ENCODE measurements at places on chromosomes 12 and 14. TPM values are rescaled to one million over a fixed set of nuclear protein-coding genes. Genes with fewer than 3 reads are reported as not detected.

PRB2 gene
- total RNA-seq, result not detected

CLEC4A gene
- total RNA-seq, result 1.8 TPM

NOS1 gene
- total RNA-seq, result 0.07 TPM

ACSS3 gene
- not detected for total RNA-seq

NELL2 gene
- 82.3 TPM for total RNA-seq

CCDC177 gene
- total RNA-seq, result not detected

ARHGEF40 gene
- total RNA-seq, result 0.23 TPM

PRORP gene
- 51.9 TPM for total RNA-seq

NXPH4 gene
- 0.54 TPM for total RNA-seq

RIMBP2 gene
- total RNA-seq, result not detected

GRCh38 chr12:78343657-78344056 lies 513.0 kb downstream of the NAV3 start:
- DNase-seq, result no peak

DNA sequence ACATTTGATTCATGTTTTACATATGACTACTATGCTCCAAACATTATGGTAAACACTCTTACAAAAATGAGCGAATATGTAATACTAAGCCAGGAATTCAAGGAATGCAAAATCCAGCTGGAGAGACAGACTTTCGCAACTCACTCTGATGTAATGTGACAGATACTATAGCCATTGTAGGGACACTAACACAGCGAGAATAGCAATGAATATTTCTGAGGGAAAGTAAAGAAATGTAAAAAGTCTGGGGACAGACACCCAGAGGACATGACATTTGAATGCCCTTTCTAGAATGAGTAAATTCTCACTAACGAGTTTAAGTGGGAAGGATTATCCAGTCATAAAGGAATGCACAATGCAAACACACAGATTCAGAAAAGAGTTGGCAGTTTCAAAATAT lies 121.9 kb downstream of the PIK3C2G start:
- DNase-seq, result no peak

DNA sequence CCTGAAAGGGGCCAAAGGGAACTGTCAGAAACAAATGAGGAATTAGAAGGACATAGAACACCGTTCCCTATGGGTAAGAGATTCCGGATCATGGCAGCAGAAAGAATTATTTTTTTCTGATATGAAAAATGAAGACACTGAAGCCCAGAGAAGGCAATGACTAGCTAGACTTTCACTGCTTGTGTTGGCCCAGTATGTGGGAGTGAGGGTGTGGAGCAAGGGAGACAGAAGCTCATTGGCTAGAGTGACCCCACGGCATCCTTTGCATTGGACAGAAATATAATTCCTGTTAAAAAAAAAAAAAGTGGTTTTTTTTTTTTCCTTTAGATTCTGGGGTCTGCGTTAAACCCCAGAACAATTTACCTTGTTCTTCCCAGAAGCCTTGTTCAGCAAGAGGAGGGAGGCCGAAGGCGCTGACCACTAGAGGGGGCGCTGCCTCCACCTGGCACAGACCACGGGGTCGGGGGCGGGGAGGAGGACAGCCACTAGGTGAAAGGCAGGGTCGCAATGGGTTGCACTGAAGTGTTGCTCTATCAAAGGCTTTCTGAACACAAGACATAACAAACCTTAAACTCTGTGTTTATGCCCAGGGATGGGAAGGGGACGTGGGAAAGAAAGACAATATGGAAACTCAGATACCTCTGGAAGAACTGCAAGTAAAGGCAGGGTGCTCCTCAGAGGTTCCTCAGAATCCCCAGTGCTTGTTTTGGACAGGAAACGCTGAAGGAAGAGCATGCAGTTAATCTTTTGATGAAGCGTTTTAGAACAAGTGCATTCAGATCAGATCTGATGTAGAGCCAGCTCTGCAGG lies 156.8 kb downstream of the KCNA5 start:
- DNase-seq, result no peak

- peak; percentile 78 for DNase-seq
These were observed 26.6 kb upstream of the KLRB1 start for GRCh38 chr12:9634177-9634803.

- no peak for DNase-seq
These were observed 91.1 kb downstream of the GPR135 start for GRCh38 chr14:59374048-59374447.

DNA sequence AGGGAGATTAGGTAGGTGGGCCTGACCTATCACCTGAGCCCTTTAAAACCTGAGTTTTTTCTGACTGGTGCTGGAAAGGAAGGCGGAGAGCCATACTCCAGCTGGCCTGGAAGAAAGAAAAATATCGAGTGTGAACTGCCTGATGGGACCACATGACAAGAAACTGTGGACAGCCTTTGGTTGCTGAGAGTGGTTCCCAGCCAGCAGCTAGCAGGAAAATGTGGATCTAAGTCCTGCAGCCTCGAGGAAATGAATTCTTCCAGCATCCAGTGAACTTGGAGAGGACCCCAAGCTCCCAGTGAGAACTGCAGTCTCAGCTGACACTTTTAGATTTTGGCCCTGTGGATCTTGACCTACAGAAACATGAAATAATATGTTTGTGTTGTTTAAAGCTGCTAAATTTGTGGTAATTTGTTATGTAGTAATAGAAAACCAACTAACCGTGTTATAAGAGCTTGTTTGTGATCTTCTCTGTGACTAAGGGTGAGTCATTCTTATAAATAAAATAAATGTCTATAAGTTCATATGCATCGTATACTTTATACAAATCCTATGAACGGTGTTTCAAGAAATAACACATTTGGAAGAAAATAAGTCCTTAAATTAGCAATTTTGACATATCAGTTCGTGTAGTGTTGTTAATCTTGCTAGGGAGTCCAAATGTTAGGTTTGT lies 359.6 kb downstream of the BMP4 start:
- no peak for DNase-seq

- DNase-seq, result no peak
These were observed 284.7 kb upstream of the PWP1 start for GRCh38 chr12:107400686-107401447.

DNA sequence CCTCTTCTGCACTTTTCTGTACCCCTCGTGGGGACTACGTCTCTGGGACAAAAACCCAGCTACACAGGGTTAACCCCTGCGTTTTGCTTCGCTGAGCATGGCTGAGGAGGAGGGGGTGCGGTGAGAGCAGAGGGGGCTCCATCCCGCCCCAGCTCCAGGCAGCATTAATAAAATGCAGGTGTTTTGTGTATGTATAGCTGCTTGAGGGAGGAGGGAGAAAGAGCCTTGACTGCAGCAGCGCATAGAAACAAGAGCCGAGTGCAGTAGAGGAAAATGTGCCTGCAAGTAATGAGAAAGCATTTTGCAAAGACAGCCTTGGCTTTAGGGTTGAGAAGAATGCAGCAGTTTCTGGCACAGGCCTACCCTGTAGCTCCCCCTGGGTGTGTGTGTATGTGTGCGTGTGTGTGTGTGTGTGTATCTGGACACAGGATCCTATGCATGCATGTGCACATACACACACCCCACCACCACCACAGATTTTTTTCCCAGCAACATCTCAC lies 103.9 kb downstream of the ZFP36L1 start:
- DNase-seq, result no peak

DNA sequence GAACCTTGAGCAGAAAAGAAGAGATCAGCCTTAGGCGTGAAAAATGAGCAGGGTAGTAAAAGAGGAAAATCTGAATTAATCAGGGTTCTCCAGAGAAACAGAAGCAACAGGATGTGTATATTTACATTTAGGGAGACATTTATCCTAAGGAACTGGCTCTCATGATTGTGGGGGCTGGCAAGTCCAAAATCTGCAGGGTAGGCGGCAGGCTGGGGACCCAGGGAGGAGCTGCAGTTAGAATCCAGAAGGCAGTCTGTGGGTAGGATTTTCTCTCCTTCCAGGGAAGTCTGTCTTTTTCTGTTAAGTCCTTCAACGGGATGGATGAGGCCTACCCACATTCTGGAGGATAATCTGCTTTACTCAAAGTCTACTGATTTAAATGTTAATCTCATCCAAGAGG lies 67.4 kb upstream of the OVCH1 start:
- no peak for DNase-seq

GRCh38 chr14:65433157-65433556 lies 20.6 kb downstream of the FUT8 start:
- DNase-seq, result no peak

DNA sequence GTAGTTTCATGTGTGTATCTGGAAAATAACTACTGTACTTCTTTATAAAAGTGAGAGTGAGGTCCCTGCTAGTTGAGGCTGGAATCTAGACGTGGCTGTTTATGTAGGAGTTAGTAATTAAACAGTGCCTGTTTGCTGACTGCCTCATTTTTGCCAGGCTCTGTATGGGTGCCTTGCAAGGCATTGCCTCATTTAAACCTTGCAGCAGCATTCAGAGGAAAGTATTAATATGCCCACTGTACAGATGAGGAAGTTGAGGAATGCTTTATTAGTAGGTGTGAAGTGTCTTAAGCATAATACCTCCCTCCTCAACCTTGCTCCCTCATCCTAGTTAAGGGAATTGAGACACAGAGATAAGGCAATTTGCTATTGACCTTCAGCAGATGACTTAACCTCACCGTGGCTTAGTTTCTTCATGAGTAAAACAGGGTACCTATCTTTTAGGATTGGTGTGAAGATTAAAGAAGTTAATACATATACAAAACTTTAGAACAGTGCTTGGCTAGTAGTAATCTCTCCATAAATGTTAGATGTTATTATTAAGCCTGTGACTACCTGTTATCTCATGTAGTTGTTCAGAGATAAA lies 28.7 kb downstream of the PPM1A start:
- DNase-seq, result no peak

DNA sequence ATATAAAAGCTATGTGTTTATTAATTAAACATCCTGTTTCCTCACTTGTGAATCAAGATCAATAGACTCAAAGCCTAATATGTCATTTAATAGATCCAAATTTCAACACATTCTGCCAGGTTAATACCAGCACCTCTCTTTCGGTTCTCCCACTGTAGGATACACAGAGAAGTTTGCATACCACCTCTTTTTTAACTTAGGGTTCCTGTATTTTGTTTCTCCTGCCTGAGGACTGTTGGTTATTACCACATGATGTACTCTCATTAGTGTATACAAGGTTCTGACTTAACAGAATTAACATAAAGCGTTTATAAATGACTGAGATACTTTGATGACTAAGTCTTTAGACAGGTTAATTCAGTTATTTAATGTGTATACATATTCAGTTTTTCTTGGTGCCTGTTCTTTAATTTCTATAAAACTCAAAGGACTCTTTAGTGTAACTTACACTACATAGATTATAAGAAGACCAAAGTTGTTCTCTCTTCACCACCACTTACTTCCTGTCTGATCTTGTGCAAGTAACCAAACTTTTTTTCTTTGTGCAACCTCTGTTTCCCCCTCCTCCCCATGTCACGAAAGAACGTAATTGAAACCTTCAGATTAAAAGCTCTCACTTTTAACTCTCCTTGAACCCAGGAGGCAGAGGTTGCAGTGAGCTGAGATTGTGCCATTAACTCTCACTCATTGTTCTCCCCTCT lies 89.8 kb upstream of the DNM1L start:
- no peak for DNase-seq

- DNase-seq, result no peak
These were observed 29.3 kb upstream of the RIN3 start for GRCh38 chr14:92484132-92484823.

GRCh38 chr14:38583471-38583870 lies 327.6 kb upstream of the CLEC14A start:
- no peak for DNase-seq

DNA sequence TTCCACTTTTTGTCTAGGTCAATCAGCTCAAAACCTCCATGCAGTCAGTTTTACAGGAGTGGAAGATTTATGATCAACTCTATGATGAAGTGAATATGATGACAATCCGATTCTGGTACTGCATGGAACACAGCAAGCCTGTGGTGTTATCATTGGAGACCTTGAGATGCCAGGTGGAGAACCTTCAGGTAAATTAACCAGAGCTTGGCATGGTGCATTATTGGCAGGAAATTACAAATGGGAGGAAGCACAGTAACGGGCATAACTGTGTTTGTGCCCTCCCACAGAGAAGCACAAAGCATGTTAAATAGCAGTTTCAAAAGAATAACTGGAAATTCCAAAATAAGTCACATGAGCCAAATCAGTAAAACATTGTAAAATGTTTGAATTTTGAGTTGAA lies 135.6 kb downstream of the ESR2 start:
- no peak for DNase-seq

DNA sequence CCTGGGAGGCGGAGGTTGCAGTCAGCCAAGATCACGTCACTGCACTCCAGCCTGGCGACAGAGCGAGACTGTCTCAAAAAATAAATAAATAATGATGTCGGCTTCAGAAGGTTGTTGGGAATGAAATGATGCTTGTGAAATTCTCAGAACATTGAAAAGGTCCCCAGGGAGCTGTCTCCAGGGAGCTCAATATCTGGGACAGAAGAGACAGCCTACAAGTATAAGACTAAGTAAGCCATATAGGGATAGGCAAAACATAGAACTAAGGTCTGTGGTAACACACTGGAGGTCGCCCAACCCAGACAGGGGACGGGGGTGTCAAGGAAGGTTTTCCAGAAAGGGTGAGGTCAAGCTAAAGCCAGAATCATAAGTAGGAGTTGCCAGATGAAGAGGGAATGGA lies 29.5 kb upstream of the HSPB8 start:
- no peak for DNase-seq

- no peak for DNase-seq
These were observed 96.0 kb downstream of the TGFB3 start for GRCh38 chr14:75885829-75886228.

GRCh38 chr12:59634254-59634653 lies 38.4 kb downstream of the SLC16A7 start:
- DNase-seq, result no peak

GRCh38 chr14:70780396-70781075 lies 28.8 kb downstream of the MAP3K9 start:
- no peak for DNase-seq

GRCh38 chr14:102360388-102360787 lies 2.3 kb downstream of the CINP start:
- DNase-seq, result no peak

DNA sequence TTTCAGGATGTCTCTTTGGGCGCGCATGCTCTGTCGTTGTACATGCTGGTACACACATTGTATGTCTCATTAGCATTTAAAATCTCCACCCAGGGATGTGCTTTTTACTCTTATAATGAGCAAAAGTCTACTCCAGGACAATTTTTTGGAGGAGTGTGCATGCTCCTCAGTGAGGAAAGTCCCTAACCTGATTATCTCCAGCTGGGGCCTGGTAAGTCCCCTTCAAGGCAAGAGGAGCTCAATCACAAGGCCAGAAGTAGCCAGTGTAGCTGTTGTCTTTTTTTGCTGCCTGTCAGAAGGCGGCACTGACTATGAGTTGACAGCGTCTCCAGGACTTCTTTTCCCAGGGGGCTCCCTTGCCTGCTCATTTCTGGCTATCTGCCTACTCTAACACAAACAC lies 218.3 kb upstream of the CNTN1 start:
- DNase-seq, result no peak

DNA sequence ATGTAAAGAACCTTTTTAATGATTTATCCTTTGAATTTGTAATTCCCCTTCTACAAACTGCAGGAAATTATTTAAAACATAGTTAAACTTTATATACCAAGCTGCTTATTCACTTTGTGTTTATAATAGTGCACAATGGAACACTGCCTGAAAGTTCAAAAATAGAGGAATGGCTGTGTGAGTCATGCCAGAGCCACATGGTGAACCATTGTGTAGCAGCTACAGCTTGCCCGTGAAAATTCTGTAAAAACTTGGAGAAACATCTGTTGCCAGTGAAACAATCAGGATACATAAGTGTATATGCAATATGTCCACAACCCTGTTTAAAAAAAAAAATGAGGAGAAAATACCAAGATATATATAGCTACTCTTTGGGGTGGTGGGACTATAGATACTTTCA lies 59.5 kb downstream of the VEZT start:
- DNase-seq, result no peak

- no peak for DNase-seq
These were observed 55.0 kb upstream of the BICD1 start for GRCh38 chr12:32051511-32052211.
